ENCODE measurements at places on chromosomes 7 and 10.

DNA sequence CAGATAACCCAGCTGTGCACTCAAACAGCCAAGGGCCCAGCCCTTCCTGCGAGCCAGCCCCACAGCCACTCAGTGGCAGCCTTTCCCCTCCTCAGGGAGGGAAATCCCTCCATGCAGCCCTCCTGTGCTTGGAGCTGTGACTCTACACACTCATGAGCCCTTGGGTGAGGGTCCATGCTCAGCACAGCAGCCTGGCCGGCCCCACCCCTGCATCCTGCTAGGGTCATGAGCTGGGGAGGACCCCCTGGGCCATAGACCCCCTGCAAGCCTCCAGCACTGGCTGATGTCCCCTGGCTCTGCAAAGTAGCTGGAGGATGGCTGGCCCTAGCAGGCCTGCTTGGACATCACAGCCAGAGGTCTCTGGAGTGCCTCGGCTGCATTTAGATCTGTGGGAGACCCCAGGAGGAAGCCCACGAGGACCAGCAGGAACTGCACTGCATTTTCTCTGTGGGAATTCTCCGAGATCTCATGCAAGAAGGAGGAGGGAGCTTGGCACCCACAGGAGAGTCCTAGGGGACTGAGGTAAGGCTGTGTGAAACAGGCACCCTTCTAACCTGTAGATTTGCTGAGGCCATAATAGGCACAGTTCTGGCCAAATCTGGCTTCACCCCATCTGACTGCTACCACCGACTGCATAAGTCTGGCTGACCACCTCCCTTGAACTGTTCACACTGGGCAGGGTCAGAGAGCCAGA is 17.4 kb downstream of the TMEM273 start:
- no peak for DNase-seq

DNA sequence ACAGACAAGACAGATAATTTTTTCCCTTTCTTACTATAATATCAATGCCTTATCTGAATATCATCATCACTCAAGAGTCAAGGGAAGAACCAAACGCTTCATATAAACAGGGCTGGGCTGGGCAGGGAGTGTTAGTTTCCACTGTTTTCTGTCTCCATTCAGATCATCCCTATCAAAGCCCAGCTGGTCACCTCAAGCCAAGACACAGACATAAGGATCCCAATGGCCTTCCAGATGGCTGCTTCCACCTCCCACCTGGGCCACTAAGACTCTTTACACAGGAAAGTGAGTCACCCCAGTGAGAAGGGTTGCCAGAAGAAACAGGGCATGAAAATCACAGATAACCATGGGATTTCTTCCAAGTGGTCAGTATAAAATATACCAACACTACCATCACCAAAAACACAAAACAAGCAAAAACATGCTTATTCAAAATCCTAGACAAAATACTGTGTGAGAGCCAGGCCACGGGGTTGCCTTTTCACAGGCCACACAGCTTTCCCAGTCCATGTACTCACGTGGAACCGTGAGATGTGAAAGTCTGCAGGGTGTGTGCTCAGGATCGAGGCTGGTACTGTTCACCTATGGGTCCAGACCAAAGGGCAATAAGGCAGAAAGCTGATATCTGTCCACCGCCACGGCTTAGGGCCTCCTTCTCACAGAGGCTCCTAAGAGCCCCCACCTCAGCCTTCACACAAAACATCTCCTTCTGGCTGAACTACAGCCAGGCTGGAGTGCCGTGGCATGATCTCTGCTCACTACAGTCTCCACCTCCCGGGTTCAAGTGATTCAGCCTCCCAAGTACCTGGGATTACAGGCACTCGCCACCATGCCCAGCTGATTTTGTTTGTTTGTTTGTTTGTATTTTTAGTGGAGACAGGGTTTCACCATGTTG is 5.7 kb downstream of the PRSS1 start:
- DNase-seq = no peak

GRCh38 chr7:31529103-31529502 is 15.2 kb downstream of the ITPRID1 start:
- DNase-seq = no peak

- DNase-seq = no peak
These were observed 41.8 kb upstream of the HERPUD2 start for GRCh38 chr7:35736725-35737124.

GRCh38 chr7:117014673-117015133 is 61.4 kb downstream of the ST7 start:
- no peak for DNase-seq

GRCh38 chr7:5248201-5248885 is 34.4 kb upstream of the SLC29A4 start:
- DNase-seq = no peak

DNA sequence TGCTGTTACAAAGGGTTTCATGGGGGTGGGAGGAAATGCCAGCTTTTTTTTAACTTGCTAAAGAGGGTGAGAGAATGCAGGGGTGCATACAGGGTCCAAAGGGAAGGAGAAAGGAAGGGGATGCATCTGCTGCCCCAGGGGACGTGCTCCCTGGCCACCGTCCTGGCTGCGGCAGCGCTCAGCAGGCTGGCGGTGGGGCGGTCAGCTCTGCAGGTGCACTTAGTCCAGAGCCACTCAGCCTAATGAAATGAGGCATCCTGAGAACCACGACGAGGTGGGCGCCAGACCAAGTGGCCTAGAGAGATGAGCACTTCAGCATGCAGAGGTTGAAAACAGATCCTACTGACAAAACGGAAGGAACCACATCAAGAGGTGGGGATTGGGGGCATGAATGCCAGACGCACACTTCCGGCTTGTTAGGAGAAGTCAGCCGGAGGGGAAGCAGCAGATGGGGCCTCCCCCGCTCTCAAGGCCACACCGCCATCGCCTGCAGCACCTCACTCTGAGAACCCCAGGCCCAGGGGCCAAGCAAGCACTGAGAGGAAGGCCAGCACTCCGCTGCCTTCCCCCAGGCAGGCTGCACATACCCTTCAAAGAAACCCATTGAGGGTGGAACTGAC is 94.5 kb downstream of the MAD1L1 start:
- DNase-seq = no peak

DNA sequence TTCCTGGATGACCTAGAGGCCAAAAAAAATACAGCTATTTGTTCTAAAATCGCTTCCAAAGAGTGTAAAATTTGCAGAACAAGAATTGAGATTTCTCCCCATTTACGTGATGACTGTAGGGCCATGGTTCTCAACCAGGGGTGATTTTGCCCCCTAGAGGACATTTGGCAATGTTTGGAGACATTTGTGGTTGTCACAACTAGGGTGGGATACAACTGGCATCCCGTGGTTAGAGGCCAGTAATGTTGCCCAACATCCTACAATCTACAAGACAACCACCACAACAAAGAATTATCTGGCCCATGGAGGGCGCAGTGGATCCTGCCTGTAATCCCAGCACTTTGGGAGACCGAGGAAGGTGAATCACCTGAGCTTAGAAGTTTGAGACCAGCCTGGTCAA is 22.8 kb upstream of the MALSU1 start:
- DNase-seq = no peak

GRCh38 chr7:112484671-112485167 is 3.9 kb downstream of the LSMEM1 start:
- DNase-seq = peak; percentile 86

DNA sequence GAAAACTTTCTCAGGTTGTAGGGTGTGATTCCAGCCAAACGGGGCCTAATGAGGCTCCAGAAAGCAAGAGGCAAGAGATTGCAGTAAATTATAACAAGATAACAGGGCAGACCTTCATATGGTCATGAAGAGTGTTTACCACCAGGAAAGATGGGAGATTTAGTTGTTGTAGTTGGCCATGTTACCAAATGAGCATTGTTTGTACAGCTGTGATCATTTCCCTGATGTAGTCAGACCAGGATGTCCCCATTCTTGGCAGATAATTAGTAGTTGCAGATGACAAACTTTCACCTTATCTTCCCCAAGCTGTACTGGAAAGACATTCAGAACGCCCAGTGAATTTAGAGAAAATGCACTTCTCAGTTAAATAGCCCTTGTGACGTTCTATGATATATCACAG is 630.8 kb downstream of the ANKRD7 start:
- DNase-seq = no peak

DNA sequence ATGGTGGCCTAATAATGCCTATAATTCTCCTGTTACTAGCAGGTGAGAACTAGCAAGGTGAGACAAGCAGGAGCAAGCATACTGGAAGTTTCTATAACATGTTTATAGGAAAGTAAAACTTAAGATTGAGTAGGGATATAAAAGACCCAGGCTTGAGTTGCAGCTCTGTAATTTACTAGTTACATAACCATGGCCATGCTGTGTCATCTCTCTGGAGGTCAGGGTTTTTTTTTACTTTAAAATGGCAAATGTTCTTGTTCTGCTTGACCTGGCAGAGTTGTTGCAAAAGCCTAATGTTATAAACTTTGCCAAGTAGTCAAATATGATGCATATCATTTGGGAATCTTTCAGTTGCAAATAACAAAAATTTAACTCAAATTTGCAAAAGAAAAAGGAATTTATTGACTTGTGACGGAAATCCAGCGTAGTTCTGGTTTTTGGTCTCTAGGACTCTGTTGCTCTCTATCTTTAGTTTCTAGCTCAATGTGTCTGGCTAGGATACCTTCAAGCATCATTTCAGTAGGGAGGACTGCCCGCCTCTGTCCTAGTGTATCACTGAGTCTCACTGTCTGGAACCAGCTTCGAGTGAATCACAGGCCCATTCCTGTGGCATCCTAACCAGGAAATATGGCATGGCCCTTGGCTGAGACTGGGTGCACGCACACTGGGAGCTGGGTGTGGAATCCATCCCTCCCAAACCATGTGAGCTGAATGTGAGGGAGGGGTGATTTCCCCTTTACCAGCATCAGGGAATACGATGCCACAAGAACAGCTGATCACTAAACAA is 67.9 kb downstream of the ADAM22 start:
- no peak for DNase-seq

DNA sequence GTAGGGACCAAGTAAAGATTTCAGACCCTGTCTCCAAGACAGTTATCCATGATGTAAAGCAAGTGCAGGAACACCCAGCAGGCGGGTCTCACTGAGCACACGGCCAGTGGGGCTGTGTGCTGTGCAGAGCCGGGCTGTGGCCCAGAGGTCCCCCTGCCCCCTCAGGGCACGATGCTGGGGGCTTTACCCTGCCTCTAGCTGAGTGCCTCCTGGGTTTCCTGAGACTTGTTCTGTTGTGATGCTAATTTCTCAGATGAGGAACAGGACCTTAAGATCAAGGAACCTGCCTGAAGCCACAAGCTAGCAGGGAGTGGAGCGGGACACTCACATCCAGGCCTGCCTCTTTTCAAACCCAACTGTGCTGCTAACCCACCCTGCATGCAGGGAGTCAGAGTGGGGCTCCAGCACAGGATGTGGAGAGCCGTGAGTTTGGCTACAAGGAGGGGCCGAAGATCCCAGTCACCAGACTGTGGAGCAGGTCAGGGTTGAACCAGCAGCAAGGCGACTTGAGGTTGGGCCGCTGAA is 76.1 kb upstream of the LYZL2 start:
- no peak for DNase-seq

- DNase-seq = no peak
These were observed 72.2 kb upstream of the TMEM140 start for GRCh38 chr7:135075716-135076115.

GRCh38 chr7:23261843-23262452 is 15.4 kb downstream of the GPNMB start:
- DNase-seq = no peak

- no peak for DNase-seq
These were observed 30.7 kb downstream of the TLL2 start for GRCh38 chr10:96482815-96483588.

- no peak for DNase-seq
These were observed 53.1 kb downstream of the INPP5A start for GRCh38 chr10:132590752-132591121.

DNA sequence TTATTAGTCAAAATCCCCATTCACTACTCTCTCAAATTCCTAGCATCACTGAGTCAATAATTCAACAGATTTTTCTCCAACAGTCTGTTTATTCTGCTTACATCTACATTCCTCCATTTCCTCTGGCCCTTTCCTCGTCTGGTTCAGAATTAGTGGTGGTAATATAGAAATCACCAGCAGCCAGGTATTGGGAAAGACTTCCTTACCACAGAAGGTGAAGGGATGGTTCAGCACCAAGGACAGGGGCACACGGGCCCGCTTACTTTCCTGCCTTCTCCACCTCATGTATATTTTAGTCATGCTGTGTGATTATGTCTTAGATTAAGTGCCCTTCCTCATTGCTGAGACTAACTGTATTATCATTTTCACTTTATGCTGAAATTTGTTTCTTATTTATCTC is 70.4 kb upstream of the APBB1IP start:
- no peak for DNase-seq

- no peak for DNase-seq
These were observed 353.1 kb downstream of the GATA3 start for GRCh38 chr10:8407501-8408021.

DNA sequence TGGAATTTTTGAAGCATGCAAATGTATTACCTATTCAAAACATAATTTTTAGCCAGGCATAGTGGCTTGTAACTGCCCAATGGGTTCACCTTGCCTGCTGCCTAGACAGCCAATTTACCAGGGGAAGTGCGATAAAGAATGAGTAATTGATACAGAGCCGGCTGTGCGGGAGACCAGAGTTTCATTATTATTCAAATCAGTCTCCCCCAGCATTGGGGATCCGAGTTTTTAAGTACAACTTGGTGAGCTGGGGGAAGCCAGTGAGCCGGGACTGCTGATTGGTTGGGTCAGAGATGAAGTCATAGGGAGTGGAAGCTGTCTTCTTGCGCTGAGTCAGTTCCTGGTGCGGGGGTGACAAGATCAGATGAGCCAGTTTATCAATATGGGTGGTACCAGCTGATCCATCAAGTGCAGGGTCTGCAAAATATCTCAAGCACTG is 29.1 kb upstream of the NRBF2 start:
- DNase-seq = no peak

Data from glomerular endothelial cell (primary cell).